HCEC 1CT (cell line): ENCODE measurements at places on chromosomes 2 and 18.
A peak's percentile ranks its signal among the peaks of the same experiment; 100 is the strongest.

DNA sequence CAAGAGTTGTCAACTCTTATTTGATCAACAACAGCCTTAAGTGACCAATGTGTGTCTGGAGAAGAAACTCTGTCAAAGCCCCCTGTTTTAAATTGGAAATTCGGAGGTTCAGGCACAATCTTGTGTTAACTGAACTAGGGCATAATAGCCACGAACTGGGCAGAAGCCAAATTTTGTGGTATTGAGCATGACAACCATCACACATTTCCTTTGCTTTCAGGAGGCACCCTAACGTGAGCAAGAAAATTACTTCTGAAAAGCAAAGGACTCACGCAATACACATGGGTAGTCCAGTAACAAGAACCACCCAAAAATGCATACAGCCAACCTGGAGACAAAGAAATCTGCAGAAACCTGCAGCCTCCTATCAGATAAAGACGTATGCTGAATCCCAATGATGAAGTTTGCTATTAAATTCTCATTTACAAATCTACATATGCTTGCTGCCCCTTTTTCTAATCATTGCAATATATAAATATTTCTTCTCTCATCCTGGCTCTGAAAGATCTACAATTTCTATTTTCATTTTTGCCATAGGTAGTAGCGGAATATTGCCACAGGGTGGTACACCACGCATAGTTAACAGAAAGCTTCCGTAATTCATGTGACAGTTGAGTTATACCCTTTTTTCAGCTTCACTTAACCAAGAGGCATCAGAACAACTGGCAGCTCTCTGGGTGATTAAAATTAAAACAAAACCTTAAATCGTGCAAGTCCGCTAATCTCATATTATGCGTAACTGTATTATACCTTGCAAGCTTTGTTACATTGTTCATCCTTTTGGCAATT, 495.8 kb downstream of the NRXN1 start:
- peak; percentile 21 for DNase-seq

- no peak for DNase-seq
Observed at GRCh38 chr2:196018037-196018436, 50.6 kb downstream of the DNAH7 start.

- no peak for DNase-seq
Observed at GRCh38 chr18:78071776-78072175, 822.1 kb downstream of the GALR1 start.

- DNase-seq, result no peak
Observed at GRCh38 chr2:219290381-219291171, 11.4 kb downstream of the DNAJB2 start.

GRCh38 chr2:5617358-5617757, 74.8 kb upstream of the SOX11 start:
- DNase-seq, result no peak

- DNase-seq, result no peak
Observed at GRCh38 chr2:23788100-23788499, 138.8 kb downstream of the ATAD2B start.

- no peak for DNase-seq
Observed at GRCh38 chr2:181632733-181633401, 24.0 kb downstream of the CERKL start.

GRCh38 chr2:217631115-217631514, 371.7 kb downstream of the TNS1 start:
- DNase-seq, result no peak

- no peak for DNase-seq
Observed at GRCh38 chr2:101672047-101672446, 25.5 kb upstream of the MAP4K4 start.

- no peak for DNase-seq
Observed at GRCh38 chr2:193228276-193228675, 1033.5 kb upstream of the TMEFF2 start.

- no peak for DNase-seq
Observed at GRCh38 chr18:8627540-8627939, 18.3 kb downstream of the RAB12 start.

GRCh38 chr18:9587924-9588323, 26.4 kb downstream of the PPP4R1 start:
- DNase-seq, result no peak

GRCh38 chr2:69616755-69617154, 26.8 kb downstream of the AAK1 start:
- no peak for DNase-seq

- DNase-seq, result no peak
Observed at GRCh38 chr2:175840256-175840655, 161.8 kb downstream of the LNPK start.

- no peak for DNase-seq
Observed at GRCh38 chr18:50757358-50757757, 62.5 kb downstream of the MRO start.

- peak; percentile 11 for DNase-seq
Observed at GRCh38 chr18:21242141-21242779, at the start of gene GREB1L. TSS of gene GREB1L (plus strand) at chr18:21242232. CDS start at chr18:21383519, 141,287 bp downstream.

DNA sequence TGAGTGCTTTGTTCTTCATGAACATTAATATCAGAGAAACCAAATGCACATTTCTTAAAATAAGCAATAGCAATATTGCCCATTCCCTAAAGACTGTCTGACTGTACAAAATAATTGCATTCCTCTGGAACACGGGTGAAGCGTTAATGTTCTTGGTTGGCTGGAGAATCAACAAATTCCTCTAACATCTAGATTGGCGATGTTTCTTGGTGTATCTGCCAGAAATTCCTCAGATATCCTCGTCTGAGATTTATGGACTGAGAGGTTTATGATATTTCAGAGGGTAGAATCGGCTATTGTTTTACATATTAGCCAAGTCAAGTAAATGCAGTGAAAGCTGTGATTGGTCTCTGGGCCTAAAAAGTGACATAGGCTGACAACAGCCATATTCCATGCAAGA, 27.1 kb upstream of the SPTBN1 start:
- no peak for DNase-seq

GRCh38 chr2:230824406-230824978, 40.2 kb upstream of the ITM2C start:
- peak; percentile 73 for DNase-seq

- DNase-seq, result peak; percentile 82
Observed at GRCh38 chr2:172465417-172466334, 38.3 kb downstream of the ITGA6 start.

DNA sequence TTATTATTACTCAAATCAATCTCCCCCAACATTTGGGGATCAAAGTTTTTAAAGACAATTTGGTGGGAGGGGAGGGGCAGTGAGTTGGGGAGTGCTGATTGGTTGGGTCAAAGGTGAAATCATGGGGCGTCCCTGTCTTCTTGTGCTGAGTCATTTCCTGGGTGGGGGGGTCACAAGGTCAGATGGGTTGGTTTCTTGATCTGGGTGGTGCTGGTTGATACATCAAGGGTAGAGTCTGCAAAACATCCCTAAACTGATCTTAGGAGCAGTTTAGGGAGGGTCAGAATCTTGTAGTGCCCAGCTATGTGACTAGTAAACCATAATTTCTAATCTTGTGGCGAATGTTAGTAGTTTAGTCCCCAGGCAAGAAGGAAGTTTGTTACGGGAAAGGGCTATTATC, 67.4 kb downstream of the MOGAT1 start:
- no peak for DNase-seq
